ENCODE measurements at places on chromosomes 2 and 18.
A peak's percentile ranks its signal among the peaks of the same experiment; 100 is the strongest.

DNA sequence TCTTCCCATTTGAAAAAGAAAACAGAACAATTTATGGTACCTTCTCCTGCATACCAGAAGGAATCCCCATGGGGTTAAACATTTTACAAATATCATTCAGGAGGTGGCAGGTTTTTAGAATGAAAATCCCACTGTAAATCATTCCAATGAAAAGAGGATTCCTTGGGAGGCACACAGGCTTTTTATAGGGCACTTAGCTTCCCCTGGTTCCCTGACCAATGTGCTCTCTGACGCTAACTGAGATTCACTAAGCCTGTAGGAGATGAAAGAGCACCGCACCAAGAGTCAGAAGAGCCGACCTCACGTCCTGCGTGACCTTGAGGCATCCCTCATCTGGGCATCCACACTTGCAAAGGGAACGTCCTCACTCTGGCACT, 82.5 kb downstream of the CMPK2 start:
- DNase-seq = no peak

GRCh38 chr18:27665264-27665799, 480.2 kb upstream of the CHST9 start:
- no peak for DNase-seq

GRCh38 chr2:190470256-190470826, 62.2 kb downstream of the MFSD6 start:
- DNase-seq = no peak

DNA sequence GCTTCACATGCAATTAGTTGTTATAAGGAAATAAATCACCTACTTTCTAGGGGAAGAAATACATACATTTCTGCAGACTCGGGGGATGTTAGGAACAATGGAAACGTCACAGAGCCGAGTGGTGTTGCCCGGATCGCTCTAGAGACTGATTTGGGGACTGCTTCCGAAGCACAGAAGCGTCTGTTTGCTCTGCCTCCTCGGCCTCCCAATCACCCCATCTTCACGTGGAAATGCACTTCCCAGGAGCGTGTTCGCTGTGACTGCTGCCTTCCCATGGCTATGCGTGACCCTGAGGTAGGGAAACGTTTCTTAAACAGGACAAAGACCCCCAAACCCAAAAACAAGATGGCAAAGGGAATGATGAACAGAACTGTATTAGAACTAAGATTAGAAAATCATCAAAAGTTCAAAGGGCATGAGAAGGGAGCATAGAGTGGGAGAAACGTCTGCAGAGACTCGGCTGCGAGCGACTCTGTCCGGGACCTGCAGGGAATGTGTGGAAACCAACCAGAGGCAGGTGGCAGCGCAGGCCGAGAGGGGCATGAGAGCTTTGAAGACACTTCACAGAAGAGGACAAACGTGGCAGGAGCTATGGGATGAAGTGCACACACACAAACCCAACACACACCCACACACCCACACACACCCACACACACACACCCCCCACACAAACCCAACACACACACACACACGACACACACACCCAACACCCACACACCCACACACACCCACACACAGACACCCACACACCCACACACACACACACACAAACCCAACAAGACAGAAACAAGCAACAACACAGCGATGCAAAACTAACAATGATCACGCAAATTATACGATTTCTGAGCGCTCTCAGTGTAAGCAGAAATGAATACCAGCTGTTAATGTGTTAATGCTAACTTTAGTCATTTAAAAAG, 41.3 kb downstream of the RTP5 start:
- DNase-seq = no peak

DNA sequence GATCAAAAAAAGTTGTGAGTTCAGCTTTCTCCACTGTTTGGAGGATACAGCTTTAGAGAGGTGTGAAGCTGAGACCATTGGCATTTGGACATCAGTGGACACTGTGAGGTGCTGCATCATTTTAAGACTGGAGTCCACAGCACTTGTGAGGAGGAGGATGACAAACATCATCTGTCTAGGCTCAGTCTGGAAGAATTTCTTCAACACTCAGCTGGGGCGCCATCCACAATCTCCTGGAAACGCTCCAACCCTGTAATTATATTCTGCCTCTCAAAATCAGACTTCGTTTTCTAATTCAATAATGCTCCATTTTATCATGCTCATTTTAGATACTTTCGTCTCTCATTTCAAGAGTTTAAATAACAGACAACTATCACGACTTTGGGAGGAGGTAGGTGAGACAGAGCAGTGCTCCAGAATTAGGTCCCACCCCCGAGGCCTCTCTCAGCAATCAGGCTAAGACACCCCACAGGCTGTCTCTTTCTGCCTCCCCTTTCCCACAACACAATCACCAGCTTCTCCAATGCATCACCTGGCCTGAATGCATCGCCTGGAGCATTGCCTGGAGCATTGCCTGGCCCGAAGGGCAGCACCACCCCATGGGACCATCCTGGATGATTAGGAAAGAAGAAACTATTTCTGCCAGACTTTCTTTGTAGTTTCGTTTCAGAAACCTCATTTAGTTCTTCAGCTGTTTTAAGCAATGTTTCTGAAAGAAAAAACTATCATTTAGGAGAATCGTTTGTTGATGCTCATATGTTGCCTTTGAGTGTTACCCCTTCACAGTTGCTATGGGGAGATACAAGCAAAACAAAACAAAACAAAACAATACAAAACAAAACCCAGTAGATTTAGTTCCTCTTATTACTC, 37.0 kb upstream of the DPP10 start:
- DNase-seq = no peak

DNA sequence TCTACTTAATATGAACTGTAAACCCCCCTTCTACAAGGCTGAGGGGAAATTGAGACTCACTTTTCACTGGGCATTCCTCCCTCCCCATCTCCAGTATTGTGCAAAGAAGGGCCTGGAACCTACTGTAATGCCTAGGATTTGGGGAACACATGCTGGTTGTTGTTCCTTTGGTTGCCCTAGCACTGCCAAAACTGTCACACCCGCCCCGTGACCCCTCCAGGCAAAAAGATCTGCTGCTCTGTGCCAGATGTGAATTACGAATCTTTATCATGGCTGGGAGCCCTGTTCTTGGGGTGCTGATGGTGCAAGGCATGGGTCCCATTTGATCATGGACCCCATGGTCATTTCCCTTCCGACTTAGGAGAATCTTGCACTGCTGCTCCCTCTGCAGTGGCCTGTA, 95.4 kb downstream of the CABLES1 start:
- DNase-seq = no peak

- DNase-seq = no peak
These were observed 127.0 kb downstream of the INHBB start for GRCh38 chr2:120472891-120473309.

GRCh38 chr2:115908731-115909130, 1466.3 kb downstream of the DPP10 start:
- no peak for DNase-seq

DNA sequence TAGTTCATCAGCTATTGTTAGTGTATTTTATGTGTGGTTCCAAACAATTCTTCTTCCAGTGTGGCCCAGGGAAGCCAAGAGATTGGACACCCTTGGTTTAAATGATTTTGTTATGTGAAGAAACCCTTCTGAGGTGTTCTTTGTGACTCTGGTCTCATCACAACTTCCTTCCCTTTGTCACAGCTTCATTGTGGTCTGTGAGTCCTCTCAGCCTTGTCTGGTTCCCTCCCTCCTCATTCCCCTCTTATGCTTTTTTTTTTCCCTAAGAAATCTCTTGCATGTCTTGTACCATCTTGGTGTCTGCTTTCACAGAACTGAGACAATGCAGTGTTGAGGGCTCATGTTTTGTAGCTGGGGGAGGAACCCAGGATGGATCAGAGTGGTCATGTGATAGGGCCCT, 118.9 kb downstream of the TMEM182 start:
- DNase-seq = no peak

DNA sequence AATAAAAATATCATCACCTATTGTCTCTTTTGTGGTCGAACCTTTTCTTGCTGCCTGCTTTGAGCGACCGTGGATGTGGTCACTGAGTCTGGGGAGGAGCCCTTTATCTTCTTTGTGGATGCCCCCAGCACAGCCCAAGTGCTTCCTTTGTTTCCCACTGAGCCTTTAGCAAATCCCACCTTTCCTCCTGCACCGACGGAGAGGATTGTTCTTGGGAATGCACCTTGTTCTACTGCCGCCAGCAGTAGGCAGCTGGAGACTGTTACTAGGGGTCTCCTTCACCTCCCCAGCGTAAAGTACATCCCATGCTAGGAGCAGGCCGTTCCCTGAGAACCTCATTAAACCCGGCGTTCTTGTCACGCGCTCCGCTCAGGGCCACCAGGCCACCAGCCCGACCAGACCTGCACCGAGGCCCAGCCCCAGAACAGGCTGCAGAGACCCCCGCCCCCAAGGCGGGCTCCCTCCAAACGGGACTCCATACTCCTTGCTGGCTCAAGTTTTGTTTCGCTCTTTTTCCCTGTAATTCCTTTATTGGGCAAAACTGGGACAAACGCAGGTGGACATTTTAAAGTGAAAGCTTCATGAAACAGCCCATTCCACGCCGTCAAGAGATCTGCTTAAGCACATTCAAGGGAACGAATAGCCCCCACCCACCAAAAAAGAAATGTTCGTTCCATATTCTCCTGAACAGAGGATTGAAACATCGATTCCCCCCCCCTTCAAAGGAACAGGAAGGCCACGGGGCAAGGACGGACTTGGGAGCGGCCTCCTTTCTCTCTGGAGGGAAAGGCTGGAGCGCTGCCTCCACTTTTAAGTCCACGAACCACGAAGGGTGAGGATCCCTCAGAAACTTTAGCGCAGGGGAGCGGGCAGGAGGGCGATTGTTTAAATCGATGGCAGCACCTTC, 1.1 kb upstream of the MAT2A start:
- peak; percentile 32 for DNase-seq

GRCh38 chr2:189849550-189849949, 65.3 kb downstream of the PMS1 start:
- no peak for DNase-seq

- no peak for DNase-seq
These were observed 123.2 kb downstream of the SMAD7 start for GRCh38 chr18:48827291-48828193.

GRCh38 chr2:143475041-143475776, 346.0 kb downstream of the ARHGAP15 start:
- DNase-seq = no peak

- DNase-seq = no peak
These were observed 6.3 kb downstream of the NRP2 start for GRCh38 chr2:205688417-205689200.

DNA sequence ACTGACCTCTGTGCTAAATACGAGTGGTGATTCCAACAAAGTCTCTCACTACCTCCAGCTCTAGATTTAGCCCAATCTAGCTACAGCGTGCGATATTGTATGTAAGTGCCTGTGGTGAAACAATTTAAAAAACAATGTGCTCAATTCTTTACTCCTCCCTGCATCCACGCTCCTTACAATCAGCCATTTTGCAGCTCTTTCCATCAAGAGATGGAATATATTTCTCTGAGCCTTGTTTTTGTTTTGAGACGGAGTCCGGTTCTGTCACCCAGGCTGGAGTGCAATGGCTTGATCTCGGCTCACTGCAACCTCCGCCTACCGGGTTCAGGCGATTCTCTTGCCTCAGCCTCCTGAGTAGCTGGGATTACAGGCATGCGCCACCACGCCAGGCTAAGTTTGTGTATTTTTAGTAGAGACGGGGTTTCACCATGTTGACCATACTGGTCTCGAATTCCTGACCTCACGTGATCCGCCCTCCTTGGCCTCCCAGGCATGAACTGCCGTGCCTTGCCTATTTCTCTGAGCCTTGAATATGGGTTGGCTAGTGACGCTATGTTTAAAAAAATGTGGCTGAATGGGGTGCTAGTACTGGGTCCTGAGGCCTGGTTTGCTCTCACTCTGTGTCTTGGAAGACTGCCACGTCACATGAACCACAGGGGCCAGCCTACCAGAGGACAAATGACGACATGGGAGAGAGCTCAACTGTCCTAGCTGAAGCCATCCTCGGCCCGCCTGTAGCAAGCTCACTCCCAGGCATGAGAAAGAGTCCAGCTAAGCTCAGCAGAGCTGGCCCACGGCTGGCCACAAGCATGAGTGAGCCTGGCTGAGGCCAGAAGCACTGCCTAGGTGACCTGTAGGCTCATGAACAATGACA, 14.8 kb downstream of the WDFY1 start:
- no peak for DNase-seq

- DNase-seq = no peak
These were observed 58.1 kb downstream of the FAM178B start for GRCh38 chr2:96928277-96928781.

DNA sequence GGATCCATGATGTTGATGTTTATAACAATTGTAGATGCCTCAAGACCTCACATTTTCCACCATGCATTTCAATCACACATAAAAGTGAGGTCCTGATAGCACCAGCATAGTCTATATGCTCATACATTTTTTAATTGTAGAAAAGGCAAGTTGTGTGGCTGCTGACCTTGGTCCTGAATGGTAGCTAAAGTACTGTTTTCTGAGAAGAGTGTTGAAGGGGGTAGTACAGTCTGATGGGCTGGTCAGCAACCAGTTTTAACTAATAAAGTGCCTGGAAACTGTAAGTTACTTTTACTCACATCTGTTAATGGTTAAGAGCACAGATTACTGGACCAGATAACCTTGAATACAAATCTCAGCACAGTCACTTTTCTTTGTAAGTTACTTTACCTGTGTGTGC, 15.9 kb downstream of the ZNF638 start:
- DNase-seq = no peak

- no peak for DNase-seq
These were observed 94.9 kb downstream of the KCTD1 start for GRCh38 chr18:26453386-26453901.

GRCh38 chr18:40670668-40671375, 1284.2 kb upstream of the PIK3C3 start:
- DNase-seq = no peak

GRCh38 chr18:39188278-39188677, 1622.7 kb upstream of the CELF4 start:
- DNase-seq = no peak

DNA sequence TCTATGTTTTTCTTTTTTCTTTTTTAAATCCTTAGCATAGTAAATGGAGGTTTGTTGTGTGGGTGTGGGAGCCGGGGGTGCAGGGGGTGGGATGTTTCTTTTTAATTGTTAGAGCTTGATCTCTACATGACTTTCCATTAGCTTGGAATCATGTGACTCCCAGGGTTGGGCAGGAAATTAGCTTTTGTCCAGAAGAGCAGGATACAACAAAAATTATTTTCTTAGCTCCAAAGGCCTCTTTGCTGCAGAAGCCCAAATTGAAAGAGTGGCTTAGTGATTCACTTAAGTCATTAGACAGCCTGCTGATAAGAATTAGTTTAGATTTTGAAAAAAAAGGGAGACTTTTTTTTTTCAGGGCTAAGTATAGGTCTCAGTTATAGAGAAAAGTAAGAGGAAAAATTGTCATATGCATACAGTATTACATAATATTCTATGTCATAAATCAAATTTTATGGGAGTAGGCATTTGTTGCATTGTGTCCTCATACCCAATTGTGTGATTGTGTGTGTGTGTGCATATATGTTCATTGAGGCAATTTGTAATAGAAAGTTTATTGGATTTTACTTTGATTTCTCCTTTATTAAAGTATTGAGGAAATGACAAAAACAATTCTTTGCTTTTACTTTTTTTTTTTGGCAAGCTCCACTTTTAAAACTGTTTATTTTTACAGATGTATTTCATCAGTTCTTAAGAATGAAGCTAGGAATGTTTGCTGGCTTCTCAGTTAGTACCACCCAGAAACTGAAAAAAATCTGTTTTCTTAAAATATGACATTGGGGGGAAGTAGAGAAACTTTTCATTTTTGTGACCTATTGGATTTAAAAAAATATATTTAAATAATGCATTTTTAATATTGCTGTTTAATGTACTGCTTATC, 47.4 kb downstream of the TSPYL6 start:
- DNase-seq = no peak

Data from hematopoietic multipotent progenitor cell treated with erythropoietin and hydrocortisone succinate and interleukin-3 and kit ligand, for 15 days (in vitro differentiated cells).